Tibial nerve (tissue), 4 donors: ENCODE measurements at places on chromosomes 13 and 19. TPM values are rescaled to one million over a fixed set of nuclear protein-coding genes. Genes with fewer than 3 reads are reported as not detected.

ACP4 gene
- not detected for total RNA-seq

GPC5 gene
- 4.2 TPM for total RNA-seq

SERP2 gene
- total RNA-seq, result 20.5 TPM

CRX gene
- total RNA-seq, result not detected

IGFL1 gene
- not detected for total RNA-seq

CCDC70 gene
- total RNA-seq, result not detected

CDX2 gene
- not detected for total RNA-seq

SELENOV gene
- not detected for total RNA-seq

CYP2F1 gene
- total RNA-seq, result not detected

DNA sequence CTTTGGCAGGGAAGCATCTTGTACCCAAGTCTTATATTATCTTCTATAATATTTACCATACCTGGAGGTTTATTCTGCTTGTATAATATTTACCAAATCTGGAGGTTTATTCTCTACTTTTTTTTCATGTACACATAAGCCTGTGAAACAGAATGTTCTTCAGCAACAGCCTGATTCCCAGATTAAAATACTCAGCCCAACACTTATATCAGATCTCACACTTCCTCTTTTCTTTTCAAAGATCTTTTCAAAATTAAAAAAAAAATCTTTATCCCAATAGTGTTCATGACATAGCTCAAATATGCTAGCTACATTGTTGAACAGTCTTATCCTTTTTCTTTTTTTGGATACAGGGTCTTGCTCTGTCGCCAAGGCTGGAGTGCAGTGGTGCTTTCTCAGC, 300.7 kb downstream of the LMO7 start:
- no peaks in the 10 kb centered on the region for H3K4me1 ChIP-seq
- no peak overlapping the region for H3K27ac ChIP-seq
- no peak for DNase-seq

GRCh38 chr19:46847528-46847927, 3.1 kb downstream of the AP2S1 start:
- H3K36me3 ChIP-seq, result peaks cover 44% of the 10 kb centered on the region
- no peak overlapping the region for H3K27ac ChIP-seq
- peaks cover 13% of the 10 kb centered on the region for H3K4me1 ChIP-seq
- H3K27me3 ChIP-seq, result no peaks in the 10 kb centered on the region
- no peak overlapping the region for H3K4me3 ChIP-seq
- no peak for DNase-seq

GRCh38 chr13:85529218-85529594, 270.0 kb downstream of the SLITRK6 start:
- no peak overlapping the region for H3K27ac ChIP-seq
- no peaks in the 10 kb centered on the region for H3K36me3 ChIP-seq
- no peak overlapping the region for H3K4me3 ChIP-seq
- H3K4me1 ChIP-seq, result no peaks in the 10 kb centered on the region

GRCh38 chr13:99228737-99229691, 28.4 kb downstream of the UBAC2 start:
- no peak overlapping the region for H3K27ac ChIP-seq
- H3K36me3 ChIP-seq, result no peaks in the 10 kb centered on the region
- H3K4me1 ChIP-seq, result peaks cover 15% of the 10 kb centered on the region

DNA sequence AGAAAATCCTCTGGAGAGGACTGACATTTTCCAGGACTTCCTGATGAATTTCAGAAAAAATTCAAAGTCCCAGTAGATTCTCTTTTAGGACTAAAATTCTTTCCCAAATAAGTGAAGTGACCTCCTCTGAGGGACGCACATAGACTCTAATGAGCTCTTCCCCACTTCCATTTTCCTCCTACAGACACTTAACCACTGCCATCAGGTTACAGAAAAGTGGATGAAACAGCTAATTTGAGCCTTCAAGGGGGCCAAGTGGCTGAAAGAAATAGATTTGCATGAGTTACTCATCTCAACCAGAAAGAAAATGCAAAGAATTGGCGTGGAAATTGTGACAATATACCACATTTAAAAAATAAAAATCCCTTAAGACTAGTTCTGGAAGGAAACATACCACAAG, 185.3 kb upstream of the EDNRB start:
- H3K27me3 ChIP-seq, result no peaks in the 10 kb centered on the region
- no peak overlapping the region for H3K4me3 ChIP-seq
- DNase-seq, result no peak
- H3K27ac ChIP-seq, result no peak overlapping the region
- no peaks in the 10 kb centered on the region for H3K4me1 ChIP-seq
- no peaks in the 10 kb centered on the region for H3K36me3 ChIP-seq

DNA sequence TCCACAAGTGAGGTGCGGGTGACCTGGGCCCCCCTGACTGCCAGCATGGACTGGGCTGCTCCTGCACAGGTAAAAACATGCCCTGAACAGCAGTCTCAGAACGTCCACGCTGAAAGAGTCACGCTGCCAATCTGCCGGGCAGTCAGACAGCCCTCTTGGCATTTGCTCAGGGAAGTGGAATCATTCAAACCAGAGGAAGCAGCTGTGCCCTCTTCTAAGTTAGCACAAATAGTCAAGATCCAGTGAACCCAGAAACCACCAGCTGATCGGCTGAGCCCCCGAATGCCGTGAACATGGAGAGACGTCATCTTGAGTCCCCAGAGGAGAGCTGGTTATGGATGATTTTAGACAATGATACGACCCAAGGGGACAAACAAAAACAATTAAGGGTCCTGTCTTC, 34.4 kb downstream of the KLF2 start:
- no peaks in the 10 kb centered on the region for H3K27me3 ChIP-seq
- peaks cover 50% of the 10 kb centered on the region for H3K36me3 ChIP-seq
- DNase-seq, result no peak
- H3K4me1 ChIP-seq, result peaks cover 5% of the 10 kb centered on the region
- no peak overlapping the region for H3K27ac ChIP-seq

GRCh38 chr13:109963960-109964563, 177.7 kb upstream of the IRS2 start:
- H3K27me3 ChIP-seq, result no peaks in the 10 kb centered on the region
- no peak overlapping the region for H3K4me3 ChIP-seq
- H3K36me3 ChIP-seq, result no peaks in the 10 kb centered on the region
- DNase-seq, result no peak
- H3K27ac ChIP-seq, result no peak overlapping the region

DNA sequence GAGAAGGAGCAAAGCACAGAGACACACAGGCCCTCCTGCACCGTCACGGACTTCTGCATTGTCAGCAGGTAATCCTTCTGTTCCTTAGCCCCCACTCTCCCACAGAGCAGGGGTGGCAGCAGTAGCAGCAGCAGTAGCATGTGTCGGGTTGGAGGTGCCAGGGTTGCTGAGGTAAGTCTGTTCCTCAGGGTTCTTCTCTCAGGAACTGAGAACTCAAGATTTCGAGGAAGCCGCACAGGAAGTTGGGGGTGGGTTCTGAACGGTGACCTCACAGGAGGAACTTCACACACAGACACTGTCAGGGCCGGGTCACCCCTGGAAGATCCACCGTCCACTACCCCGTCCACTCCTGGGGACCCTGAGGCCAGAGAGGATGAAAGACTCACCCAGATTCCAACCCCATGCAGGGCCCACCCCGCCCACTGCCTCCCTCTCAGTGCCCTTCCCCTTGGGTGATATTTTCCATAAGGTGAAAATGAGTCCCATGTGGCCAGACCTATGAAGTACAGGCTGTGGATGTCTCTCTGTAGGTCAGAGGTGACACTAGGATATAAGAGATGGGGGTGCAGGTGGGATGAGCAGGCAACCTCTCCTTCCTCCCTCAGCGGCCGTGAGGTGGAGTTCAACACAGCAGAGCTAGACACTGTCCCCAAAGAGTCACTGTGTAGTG, at the start of gene SIGLEC12:
SIGLEC12 (minus strand) TSS at position 207 of the 670 bp plus-strand sequence; CDS start at position 140, 67 bp downstream.
- H3K4me3 ChIP-seq, result no peak within 1 kb of the TSS
- no peaks in the 10 kb centered on the region for H3K36me3 ChIP-seq
- DNase-seq, result peak; percentile 10
- no peak within 1 kb of the TSS for H3K27ac ChIP-seq

GRCh38 chr13:85197431-85197830, 601.8 kb downstream of the SLITRK6 start:
- DNase-seq, result no peak
- no peaks in the 10 kb centered on the region for H3K27me3 ChIP-seq
- no peak overlapping the region for H3K27ac ChIP-seq
- H3K4me3 ChIP-seq, result no peak overlapping the region

- peaks cover under 1% of the 10 kb centered on the region for H3K4me1 ChIP-seq
- no peaks in the 10 kb centered on the region for H3K36me3 ChIP-seq
- H3K4me3 ChIP-seq, result no peak overlapping the region
- H3K27ac ChIP-seq, result peak overlapping the region; percentile 54
- DNase-seq, result peak; percentile 21
- peaks cover 25% of the 10 kb centered on the region for H3K27me3 ChIP-seq
Measured at GRCh38 chr19:45211751-45212381, 33.3 kb downstream of the BLOC1S3 start.
